ENCODE measurements at places on chromosomes 11 and 22.

DNA sequence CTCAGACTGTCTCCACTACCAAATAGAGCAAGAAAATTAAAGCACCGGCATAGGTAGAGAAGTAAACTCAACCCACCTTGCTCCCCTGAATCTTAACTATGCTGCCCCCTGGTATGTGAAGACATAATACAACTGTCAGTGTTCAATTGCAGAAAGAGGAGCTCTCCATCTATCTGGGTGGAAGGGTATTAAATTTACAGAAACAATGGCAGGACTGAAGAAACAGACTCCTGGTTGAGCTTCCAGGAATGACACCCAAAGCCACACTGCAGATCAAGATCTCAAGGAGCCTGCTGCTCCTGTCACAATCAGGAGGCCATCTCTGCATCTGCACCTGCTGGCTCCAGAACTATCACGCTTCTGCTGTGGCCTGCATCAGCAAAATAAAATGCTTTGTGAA, 132.1 kb upstream of the BMAL1 start:
- DNase-seq, result no peak

DNA sequence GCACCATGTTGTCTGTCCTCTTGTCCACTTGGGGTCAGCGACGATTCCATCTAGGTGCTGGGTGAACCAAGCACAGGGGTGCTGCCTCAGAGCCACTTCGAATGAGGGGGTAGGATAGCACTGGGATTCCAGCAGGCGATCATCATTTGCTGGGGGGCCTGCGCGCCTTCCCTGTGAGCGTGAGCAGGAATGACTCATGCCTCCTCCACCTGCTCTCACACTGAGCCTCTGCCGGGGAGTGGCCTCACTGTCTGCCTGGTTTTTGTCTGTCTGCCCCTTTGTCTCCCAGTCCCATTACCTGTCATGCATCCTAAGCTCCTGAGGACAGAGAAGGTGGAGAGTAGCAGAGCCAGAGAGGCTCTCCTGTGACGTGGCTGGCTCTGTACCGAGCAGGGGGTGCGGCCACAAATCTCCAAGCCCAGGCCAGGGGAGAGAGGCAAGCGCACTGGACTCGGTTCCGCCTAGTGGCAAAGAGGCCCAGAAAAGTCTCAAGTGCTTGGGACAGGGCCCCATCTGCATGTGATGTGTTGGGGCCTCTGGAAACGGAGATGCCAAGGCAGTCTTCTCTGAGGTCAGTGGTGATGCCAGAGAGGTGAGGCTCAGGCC, 30.8 kb downstream of the RSPH14 start:
- no peak for DNase-seq

DNA sequence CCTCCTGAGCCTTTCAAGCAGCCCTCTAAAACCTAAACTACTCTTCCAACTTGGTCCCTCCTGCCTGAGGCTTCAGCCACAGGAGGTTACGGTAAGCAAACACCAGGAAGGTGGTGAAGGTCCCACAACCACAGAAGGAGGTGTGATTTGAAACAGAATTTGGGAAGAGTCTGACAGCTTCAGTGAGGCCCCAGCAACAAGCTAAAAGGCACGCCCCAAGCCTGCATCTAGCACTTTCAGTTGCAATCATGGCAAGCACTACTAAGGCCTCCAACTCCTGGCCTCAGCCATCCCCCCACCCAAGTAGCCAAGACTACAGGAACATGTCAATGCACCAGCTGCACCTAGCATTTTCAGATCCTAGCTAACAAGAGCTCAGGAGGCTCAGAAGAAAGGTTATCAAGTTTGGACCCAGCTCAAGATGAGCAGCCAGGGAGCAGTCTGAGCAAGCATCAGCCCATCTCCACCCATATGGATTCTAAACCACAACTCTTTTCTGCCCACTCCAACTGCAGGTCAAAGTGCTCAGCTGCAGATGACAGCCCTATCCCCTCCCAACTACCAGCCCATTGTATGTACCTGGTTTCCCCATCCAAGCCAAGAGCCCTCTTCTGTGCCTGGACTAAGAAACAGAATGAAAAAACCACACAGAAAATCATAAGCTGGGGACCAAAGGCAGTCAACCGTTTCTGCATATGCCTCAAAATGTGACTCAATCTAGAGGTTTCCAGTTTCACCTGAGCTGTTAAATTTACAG, 10.4 kb upstream of the AHNAK start:
- DNase-seq, result no peak

DNA sequence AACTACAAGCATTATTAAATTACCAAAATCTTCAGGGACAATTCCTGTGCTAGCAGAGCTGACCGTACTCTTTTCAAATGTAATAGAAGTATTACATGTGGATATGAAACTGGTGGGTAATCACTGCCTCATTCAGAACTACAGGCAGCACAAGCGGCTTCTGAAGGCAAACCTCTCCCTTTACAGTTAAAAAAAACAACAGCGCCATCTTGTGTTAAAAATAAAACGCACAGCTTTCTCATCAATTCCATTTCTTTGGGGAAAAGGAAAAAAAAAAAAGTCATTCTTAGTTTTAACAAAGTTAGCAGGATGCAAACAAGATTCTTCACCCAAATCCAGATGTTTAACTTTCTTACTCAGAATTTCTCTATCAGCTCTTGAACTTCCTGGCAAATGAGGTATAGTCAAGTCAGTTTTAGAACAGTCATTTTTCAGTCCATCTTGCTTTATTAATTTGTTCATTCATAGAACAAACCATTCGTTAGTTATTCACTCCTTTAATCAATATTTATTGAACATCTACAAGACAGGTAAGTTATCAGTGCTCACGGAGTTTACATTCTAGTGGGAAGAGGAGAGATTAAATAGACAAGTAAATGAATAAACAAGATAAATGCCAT, 331.8 kb upstream of the MPPED2 start:
- no peak for DNase-seq

GRCh38 chr11:118933486-118933885, 7.8 kb upstream of the BCL9L start:
- no peak for DNase-seq

DNA sequence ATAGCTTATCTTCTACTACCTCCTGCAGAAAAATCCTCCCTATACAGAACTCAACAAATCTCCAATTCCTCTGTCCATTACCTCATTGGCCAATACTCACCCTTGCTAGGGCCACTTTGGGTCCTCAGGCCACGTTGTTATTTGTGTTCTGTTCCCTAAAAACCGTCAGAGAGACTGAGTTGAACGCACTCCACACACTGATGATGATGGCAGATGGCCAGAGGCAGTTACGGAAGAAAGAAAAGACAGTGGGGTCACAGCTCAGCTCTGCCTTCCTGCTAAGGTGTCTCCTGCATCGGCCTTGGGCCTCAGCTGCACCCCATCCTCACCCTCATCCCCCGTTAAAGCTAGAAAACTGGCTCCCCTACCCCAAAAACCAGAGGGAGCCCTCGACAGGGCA, 66.2 kb downstream of the MICAL3 start:
- no peak for DNase-seq

DNA sequence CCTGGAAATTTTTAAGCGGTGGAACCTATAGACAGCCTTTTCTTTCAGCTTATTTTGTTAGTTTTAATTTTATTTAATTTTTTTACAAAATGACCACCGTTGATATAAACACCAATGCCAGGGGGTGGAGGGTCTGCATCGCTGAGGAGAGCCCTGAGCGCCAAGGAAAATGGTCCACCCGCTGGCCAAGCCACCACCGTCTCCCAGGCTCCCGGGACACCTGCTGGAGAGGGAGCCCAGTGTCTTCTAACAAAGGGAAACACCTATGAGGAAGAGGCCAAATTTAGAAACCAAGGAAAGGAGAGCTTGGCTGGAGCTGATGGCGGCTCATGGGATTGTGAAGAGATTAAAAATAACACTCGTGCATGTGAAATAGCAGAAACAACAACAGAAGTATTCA, 288 bp upstream of the KRTAP5-8 start:
- peak; percentile 12 for DNase-seq

- peak; percentile 70 for DNase-seq
These were observed 15.8 kb downstream of the UPB1 start for GRCh38 chr22:24510637-24511625.

- DNase-seq, result peak; percentile 13
These were observed 592.2 kb upstream of the CADM1 start for GRCh38 chr11:116096272-116096995.

DNA sequence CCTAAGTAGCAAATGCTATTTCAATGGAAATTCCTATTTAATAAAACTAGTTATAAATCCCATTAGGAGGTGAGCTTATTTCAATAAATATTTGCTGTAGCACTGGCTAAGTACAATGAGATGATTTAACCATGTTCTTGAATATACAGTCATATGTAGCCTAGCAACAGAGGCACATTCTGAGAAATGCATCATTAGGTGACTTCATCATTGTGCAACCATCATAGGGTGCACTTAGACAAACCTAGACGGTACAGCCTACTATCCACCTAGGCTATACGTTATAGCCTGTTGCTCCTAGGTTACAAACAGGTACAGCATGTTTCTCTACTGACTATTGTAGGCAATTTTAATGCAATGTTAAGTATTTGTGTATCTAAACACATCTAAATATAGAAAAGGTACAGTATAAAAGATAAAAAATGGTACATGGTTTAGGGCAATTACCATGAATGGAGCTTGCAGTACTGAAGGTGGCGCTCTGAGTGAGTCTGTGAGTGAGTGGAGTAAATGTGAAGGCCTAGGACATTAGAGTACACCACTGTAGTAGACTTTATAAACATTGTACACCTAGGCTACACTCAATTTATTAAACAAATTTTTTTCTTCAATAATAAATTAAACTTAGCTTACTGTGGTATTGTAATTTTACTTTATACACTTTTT, 350.1 kb downstream of the CASP12 start:
- DNase-seq, result no peak

GRCh38 chr11:104819603-104820002, 78.7 kb downstream of the CASP12 start:
- DNase-seq, result no peak

GRCh38 chr22:33240888-33241475, 182.8 kb upstream of the SYN3 start:
- no peak for DNase-seq

DNA sequence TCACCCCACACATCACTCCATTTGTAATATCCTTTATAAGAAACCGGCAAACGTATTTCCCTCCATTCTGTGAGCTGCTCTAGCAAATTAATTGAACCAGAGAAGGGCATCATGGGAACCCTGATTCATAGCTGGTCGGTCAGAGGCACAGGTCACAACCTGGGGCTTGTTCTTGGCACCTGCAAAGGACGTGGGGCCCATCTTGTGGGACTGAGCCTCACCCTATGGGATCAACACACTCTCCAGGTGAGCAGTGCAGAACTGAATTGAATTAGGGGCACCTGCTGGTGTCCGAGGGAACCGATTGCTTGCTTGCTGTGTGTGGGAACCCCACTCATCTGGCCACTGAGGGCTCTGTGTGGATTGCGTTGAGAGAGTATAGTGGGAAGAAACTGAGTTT, 145.3 kb downstream of the CTTN start:
- DNase-seq, result no peak

GRCh38 chr22:29650370-29650769, 46.9 kb downstream of the NF2 start:
- DNase-seq, result no peak

DNA sequence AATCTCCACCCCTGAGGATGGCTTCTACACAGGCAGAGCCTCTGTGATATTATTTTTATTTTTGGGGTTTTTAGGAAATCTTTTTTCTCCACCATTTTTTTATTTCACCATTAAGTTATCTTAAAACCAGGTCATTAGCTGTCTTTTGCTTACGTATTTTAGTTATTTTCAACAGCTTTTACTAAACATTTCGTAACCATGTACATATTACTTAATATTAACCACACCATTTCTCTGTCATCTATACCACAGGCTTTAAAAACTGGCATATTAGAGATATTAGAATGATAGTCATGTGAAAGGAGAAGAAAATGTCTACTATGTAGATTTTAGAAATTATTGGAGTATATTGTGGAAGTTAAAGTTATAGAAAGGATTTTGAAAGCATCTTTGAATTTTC, 37.4 kb downstream of the YAP1 start:
- DNase-seq, result no peak

DNA sequence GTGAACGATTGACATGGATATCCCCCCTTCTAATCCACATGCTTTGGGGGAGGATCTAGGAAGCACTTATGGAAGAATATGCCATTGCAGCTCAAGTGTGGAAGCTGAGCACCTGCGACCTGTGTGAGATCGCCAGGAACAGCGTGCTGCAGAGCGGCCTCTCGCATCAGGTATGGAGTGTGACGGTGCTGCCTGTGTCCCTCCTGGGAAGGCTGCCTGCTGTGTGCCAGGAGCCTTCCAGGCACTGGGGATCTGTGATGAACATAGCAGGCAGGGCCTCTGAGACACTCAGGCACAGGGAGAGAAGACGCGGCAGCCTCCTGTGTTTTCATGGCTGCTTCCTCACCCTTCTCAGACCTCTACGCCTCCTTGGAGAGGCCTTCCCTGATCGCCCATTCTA, 36.5 kb downstream of the RNF141 start:
- no peak for DNase-seq

- no peak for DNase-seq
These were observed 29.8 kb upstream of the CD5 start for GRCh38 chr11:61072316-61073109.

- DNase-seq, result peak; percentile 74
These were observed at the start of gene SERHL2 for GRCh38 chr22:42553475-42554361. Gene SERHL2, plus strand, starts transcription at chr22:42553956. Its CDS starts 65 bp downstream, at chr22:42554021.

GRCh38 chr11:104061853-104062521, 25.5 kb downstream of the DDI1 start:
- no peak for DNase-seq

- DNase-seq, result no peak
These were observed 39.6 kb downstream of the GALNT18 start for GRCh38 chr11:11582011-11582701.

DNA sequence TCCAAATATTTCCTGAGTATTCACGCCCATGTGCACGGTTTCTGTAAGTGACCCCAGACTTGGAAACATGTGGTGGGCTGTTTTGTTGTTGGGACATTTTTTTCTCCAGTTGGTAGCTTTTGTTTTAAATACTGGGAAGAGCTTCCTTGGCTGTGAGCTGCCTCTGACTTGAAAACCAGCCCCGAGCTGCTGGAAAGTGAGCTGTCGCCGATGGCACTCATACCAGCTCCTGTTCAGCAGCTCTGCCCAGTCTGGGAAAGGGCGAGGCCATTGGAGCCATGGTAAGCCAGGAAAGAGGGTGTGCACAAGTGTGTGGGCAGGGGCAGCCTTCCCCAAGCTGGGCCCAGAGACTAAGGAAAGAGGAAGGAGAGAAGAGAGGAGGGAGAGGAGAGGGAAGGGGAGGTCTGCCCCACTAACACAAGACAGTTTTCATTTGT, 3.2 kb upstream of the FLI1 start:
- no peak for DNase-seq
